ENCODE measurements at places on chromosomes 3 and 15. TPM values are rescaled to one million over a fixed set of nuclear protein-coding genes. Genes with fewer than 3 reads are reported as not detected.

- DNase-seq, result no peak
Observed at GRCh38 chr3:112974178-112974517, 755 bp downstream of the CD200R1 start.

GRCh38 chr3:101119535-101119934 is 126.3 kb upstream of the ABI3BP start:
- DNase-seq, result no peak

GRCh38 chr3:80051602-80051962 is 283.8 kb upstream of the ROBO1 start:
- DNase-seq, result no peak

DNA sequence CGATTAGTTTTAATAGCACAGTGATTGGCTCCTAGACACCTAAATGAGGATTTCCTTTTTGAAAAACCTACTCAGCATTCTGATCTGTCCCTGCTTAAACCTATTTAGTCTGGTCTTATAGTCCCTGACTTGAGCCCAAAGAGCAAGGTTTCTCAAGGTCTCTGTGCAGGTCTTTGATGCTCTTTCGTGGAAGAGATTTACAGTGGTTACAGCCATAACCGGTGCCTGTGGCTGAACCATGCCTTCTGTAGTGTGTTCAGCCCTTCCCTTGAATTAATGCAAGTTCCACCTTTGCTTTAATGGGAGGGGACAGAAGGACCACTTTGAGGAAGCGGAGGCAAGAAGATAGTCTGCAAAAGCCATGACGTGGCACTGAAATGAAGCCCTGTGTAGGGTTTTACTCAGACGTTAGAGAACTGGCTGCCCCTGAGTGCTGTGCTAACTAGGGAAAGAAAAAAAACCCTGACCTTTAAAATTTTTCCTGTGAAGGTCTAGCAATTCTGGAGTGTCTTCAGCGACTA is 43.0 kb downstream of the ZBTB38 start:
- DNase-seq, result no peak

The PEAK1 gene
- 4.5 TPM for polyA plus RNA-seq

The CHRNA7 gene
- polyA plus RNA-seq, result 1.1 TPM

- no peak for DNase-seq
Observed at GRCh38 chr3:124483915-124484470, 246.3 kb upstream of the UMPS start.

The STRA6 gene
- polyA plus RNA-seq, result 0.95 TPM

DNA sequence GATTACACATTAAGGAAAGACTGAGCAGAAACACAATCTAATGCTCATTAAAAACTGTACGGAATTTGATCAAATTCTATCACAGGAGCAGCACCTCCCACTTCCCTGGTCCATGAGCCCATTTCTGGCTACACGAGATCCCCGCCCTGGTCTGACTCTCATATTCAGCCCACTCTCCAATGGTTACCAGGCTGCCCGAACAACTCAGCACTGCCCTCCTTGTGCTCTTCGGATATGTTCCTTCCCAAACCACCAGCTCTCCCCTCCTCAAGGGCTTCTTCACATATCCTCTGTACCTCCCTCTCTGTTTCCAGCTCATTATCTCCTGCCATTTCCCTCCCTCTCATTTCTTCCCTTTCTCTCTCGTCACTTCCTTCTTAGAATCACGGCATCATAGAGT is 180.5 kb downstream of the RSL24D1 start:
- no peak for DNase-seq

DNA sequence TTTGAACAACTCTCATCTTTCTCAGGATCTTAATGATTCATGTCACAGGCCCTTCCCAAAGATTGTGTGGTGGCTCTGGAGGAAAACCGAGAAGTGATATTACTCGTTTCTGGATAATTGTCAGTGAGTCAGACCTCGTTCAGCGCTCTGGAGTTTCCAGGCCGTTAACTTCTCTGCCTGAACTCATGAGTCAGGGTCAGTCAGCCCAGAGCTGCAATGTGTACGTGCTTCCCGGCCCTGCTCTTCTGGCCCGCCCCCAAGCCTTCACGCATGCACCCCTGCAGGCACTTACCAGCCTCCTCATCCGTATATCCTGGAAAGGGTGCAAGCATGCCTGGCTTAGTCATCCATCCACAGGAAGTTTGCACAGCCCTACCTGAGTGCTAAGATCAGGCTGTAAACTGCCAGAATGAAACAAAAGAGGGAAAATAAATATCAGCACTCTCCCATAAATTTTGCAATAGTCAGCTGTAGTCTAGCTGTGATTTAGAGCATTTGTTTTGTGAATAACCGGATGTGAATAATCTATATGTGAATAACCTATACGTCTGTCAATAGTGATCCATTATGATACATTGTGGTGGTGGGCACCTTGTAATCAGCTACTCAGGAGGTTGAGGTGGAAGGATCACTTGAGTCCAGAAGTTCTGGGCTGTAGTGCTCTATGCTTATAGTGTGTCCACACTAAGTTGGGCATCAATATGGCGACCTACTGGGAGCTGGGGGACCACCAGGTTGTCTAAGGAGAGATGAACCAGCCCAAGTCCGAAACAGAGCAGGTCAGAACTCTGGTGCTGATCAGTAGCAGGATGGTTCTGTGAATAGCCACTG is 35.3 kb upstream of the SEMA4B start:
- DNase-seq, result peak; percentile 87

DNA sequence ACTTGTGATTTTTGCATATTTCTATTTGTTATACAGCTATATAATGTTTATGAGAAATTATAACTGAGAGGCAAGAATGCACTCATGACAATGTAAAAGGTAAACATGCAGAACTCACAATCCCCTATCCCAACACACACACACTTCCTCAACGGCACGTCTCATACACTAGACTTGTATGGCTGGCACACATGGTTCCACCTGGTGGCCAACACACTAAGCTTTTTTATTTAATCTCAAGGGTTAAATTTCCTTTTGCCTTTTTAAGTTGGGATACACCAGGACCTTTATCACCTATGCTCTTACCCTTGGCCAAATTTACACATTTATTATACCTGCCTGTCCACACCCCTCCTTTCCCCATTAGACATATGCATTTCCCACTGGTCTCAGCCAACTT is 88.6 kb upstream of the PSMD6 start:
- no peak for DNase-seq

GRCh38 chr3:194273743-194274310 is 77.3 kb downstream of the CPN2 start:
- DNase-seq, result no peak

DNA sequence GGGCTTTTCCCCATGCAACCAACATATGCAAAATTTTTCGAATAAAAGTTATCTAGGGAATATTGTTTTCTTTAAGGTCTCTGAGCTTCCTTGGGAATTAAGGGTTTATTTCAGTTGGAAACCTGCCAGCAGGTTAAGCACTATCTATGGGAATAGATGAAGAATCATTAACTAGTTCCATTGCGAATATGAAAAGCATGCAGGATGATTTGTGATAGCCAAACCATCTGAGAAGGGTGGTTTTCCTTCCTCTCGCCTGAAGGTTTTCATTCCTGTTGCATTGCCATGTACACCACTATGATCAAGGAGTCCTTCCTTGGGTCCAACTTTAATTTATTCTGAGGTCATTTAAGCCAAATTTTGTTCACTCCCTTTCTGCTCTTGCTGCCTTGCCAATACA is 184.9 kb downstream of the NR2F2 start:
- no peak for DNase-seq

DNA sequence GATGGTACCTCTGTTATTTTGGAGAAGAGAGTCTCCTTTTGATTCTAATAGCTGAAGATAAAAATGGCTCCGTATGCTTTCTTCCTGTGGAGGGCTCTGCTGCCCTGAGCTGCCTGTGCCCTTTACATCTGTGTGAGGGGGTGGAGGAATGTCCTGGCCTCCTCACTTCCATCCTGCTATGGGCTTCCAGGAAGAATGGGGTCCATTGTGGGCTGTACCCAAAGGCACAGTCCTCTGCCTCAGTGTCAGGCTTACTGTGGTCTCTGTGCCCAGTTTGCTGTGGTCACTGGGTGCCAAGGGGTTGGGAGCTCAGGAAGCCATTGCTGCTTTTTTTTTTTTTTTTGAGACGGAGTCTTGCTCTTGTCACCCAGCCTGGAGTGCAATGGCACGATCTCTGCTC is 14.4 kb downstream of the DAG1 start:
- no peak for DNase-seq
